ENCODE measurements at places on chromosomes 4 and X.

DNA sequence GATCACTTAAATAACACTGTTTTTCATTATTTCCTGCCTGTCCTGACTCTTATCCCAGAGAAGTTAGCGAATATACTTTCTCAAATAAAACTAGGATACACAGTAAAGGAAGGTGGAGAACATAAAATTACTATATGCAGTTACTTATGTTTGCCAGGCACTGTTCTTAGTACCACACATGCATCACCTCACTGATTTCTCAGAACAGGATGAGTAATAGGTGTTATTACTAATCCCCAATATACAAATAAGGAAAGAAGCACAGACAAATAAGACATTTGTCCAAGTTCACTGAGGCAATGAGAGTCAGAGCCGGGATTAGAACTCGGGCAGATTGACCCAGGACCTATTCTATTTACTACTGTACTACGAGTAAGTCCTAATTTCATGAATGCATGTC lies 91.7 kb downstream of the CORIN start:
- no peak for DNase-seq

- DNase-seq: peak; percentile 11
Observed at GRCh38 chr4:121726642-121727268, 30.0 kb upstream of the ANXA5 start.

DNA sequence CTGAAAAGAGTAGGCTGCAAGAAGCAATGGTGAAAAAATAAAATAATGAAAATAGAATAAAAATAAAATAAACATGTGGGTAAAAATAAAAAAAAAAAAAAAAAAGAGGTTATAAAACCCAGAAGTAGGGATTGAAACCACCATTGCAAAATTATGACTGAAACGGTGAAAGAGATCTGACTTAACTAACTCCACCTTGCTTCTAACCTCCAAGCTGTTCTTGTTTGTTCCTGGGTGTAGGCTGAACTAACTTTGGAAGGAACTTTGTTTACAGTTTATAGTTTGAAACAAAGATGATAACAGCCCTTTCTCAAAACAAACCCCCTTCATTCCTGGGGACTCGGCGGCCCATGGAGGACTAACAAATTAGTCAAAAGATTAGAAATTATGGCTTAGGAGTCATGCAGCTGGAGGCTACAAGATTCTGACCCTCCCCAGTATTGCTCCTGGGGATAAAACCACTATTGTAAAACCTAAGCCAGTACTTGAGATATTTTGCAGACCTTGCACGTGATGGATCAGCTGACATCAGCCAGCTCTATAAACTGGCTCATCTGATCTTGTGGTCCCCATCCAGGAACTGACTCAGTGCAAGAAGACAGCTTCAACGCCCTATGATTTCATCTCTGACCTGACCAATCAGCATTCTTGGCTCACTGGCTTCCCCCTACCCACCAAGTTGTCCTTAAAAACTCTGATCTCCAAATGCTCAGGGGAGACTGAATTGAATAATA lies 30.4 kb downstream of the DDX60L start:
- no peak for DNase-seq

DNA sequence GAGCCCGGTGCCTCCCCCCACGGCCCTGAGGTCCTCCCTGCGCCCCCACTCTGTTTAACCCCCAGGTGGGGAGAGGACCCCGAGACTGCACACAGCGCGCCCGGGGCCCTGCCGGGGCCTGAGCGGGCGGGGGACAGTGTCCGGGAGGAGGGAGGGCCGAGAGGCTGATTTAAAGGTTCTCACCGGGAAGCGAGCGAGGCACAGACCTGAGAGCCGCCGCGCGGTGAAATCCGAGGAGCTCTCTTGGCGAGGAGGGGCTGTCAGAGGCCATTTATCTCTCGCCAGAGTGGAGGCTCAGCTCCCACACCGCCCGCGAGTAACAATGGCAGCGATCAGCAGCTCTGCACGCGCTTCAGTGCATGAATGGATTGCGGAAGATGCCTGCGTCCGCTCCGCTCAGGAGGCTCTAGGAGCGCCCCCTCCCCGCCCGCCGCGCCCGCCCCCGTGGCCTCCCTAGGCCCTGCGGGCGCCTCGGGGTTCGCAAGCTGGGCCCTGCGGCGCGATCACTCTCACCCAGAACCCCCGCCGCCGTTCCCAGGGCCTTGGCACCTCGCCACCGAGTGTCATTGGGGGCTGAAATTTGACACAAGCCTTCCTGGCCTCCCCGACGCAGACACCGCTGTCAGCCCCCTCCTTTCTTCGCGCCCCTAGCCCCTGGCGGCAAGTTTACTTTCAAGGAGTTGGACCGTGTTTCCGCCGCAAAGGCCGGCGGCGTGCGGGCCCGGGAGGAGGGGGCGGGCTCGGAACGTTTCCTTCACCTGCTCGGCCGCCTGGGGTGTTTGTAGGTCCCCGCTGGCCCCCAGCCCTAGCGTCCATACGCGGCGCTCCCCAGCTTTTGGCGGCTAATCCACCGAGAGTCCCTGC lies 48.7 kb upstream of the BCOR start:
- DNase-seq: no peak

DNA sequence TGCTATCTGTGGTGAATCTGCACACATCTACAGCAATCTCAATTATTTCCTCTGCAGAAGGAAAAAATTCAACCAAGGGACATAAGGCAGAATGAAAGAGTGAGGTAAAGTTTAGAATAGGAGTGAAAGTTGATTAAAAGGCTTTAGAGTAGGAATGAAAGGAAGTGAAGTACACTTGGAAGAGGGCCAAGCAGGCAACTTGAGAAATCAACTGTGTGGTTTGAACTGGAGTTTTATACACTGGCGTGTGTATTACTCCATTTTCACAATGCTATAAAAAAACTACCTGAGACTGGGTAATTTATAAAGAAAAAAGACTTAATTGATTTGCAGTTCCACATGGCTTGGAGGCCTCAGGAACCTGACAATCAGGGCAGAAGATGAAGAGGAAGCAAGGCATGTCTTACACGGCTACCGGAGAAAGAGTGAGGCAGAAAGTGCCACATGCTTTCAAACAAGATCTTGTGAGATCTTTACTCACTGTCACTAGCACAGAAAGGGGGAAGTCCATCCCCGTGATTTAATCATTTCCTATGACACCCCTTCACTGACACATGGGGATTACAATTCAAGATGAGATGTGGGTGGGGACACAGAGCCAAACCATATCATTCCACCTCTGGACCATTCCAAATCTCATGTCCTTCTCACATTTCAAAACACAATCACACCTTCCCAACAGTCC lies 234.8 kb downstream of the IL15 start:
- DNase-seq: no peak

GRCh38 chr4:122083989-122084388 lies 68.1 kb upstream of the BLTP1 start:
- DNase-seq: no peak

DNA sequence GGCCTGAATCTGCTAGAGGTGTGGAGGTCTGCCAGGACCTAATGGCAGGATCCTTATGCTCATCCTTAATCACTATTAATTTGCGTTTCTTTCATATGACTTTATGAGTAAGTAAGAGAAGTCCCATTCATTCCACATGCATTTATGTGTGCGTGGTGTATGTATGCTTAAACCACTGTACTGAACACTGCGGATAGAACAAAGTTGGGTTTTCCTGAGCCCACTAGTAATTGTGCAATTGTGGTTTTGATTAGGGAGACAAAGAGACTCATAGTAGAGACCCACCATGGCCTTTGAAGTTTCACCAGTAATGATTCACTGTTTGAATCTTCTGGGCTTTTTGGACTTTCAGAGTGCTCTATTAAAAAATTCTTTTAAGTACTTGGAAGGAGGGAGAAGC lies 498.5 kb upstream of the DIPK2B start:
- DNase-seq: no peak

DNA sequence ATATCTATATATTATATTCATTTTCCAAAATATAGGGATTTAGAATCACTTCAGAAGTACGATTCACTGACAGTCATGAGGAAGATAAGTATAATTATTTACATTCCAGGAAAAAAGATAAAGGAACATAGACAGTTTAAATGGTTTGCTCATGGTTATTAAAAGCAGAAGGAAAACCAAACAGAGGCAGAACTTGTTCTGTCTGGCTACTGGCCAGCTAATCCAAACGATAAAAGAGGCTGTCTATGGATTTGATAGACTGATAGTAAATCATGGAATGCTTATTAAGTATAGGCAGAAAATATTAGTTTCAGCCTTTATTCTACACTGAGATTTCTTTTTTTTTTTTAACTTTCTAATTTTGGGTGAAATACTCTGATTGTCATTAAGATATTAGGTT lies 50.2 kb downstream of the RPGR start:
- DNase-seq: no peak

- DNase-seq: no peak
Observed at GRCh38 chr4:109005523-109005922, 242.7 kb upstream of the ETNPPL start.

DNA sequence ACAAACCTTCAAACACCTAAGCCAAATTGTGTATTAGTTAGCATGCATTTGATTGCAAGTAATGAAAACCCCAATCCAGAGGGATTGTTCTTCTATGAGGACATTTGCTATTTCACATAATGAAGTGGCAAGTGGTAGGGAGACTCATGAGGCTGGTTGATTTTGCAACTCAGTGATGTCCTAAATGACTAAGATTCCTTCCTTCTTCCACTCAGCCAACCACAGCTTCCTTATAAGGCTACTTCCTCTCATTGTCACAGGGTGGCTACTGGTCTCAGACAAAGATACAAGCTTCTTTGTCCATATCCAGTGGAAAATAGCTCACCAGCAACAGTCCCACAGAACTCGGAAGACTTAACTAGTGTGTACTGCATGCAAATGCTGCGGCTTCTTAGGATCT lies 5.3 kb upstream of the OTC start:
- no peak for DNase-seq

- no peak for DNase-seq
Observed at GRCh38 chr4:25750874-25751273, 95.2 kb downstream of the SLC34A2 start.

- no peak for DNase-seq
Observed at GRCh38 chr4:68272380-68272779, 26.9 kb upstream of the TMPRSS11B start.

DNA sequence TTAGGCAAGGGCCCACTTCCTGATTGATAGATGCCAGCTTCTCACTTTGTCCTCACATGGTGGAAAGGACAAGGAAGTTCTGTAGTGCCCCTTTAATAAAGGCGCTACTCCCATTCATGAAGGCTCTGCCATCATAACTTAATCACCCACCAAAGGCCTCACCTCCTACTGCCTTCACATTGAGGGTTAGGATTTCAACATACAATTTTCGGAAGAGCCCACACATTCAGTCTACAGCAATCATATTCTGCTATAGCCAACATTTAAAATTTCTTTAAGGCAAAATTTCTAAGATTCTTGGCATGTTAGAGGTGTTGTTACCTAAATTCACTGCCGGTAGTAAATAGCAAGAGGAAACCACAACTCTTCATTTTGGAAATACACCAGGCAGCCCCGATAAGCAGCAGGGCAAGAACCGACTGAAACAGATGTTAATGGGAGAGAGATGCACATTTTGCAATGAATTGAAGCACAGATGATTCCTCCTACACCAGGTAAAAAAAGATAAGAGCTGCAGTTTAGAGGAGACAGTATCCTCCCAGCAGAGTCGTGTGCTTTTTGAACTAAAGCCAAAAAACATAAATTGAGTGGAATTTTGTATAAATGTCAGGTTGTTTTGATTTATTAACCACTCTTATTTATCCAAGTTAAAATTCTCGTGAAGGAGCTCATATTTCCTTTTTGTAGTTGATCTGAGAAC lies 594.9 kb downstream of the KCTD8 start:
- no peak for DNase-seq

DNA sequence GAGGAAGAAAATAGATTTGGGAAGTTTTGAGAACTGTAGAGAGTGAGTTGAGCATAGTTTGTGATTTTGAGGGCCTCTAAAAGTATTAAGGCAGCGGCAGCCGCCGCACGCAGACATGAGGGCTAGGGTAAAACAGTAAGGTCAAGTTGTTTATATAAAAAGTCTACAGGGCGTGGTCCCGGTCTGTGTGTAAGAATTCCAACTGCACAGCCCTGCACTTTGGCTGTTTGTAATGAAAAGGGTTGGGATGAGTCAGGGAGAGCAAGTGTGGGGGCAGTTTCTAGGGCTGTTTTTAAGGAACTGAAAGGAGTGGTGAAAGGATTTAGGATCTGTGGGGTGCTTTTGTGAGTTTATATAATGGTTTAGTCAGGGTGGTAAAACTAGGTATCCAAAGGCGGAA lies 55.0 kb downstream of the BEX3 start:
- no peak for DNase-seq

- DNase-seq: no peak
Observed at GRCh38 chr4:111228396-111228795, 605.5 kb upstream of the PITX2 start.

GRCh38 chrX:148365233-148365632 lies 135.2 kb upstream of the AFF2 start:
- no peak for DNase-seq

DNA sequence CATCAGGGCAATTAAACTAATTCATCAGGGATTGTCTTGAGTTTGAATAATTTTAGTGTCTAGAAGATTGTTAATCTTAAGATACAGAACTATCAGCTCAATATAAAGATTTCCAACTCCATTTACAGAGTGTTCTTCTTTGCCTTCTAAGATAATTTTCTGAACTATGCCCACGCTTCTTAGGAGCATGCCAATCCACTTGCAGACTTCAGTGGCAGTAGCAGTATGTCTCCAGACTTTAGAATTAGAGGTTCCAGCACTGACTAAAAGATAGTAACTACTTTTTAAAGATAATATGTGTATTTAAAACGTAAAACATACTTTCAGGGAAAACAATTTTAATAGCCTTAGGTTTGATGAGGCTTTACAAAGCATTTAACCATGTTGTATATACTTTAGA lies 34.2 kb upstream of the GALNT7 start:
- no peak for DNase-seq

DNA sequence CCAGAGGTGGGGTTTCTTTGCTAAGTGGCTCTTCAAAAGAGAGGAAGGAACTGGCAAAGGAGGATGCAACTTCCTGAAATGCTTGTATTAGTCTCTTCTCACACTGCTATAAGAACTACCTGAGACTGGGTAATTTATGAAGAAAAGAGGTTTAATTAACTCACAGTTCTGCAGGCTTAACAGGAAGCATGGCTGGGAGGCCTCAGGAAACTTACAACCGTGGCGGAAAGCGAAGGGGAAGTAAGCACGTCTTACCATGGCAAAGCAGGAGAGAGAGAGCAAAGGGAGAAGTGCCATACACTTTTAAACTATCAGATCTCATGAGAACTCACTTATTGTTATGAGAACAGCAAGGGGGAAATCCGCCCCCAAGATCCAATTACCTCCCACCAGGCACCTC lies 505.7 kb downstream of the ZNF674 start:
- DNase-seq: no peak

DNA sequence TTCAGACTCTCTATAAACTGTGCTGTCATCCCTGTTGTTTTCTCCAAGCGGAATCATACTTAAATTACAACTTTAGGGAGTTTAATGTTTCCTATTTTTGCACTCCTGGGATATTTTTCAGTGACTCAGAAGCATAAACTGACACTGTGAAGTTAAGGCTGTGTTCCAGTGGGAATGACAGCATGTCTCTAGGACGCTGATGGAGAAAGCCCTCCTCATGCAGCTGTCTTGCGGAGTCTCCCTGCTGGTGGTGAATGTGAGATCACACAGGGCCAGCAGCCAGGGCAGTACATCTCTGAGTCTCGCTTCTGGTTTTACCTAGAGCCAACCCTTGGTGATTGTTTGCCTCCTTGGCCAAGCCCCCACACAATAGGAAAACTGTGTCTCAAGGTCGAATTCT lies 53.3 kb downstream of the NFKB1 start:
- DNase-seq: no peak

GRCh38 chrX:31702222-31702621 lies 630.4 kb upstream of the FTHL17 start:
- DNase-seq: no peak

GRCh38 chr4:17038510-17039176 lies 140.2 kb upstream of the LDB2 start:
- DNase-seq: no peak
